Stimulated activated effector memory CD8-positive, alpha-beta T cell treated with anti-CD3 and anti-CD28 coated beads, Interleukin-12 subunit alpha, Interleukin-12 subunit beta, amount 100 ng/mL, for 72 hours (primary cell): ENCODE measurements at places on chromosomes 4 and X.

- DNase-seq = no peak
These were observed 15.9 kb downstream of the HMGB2 start for GRCh38 chr4:173318240-173318639.

DNA sequence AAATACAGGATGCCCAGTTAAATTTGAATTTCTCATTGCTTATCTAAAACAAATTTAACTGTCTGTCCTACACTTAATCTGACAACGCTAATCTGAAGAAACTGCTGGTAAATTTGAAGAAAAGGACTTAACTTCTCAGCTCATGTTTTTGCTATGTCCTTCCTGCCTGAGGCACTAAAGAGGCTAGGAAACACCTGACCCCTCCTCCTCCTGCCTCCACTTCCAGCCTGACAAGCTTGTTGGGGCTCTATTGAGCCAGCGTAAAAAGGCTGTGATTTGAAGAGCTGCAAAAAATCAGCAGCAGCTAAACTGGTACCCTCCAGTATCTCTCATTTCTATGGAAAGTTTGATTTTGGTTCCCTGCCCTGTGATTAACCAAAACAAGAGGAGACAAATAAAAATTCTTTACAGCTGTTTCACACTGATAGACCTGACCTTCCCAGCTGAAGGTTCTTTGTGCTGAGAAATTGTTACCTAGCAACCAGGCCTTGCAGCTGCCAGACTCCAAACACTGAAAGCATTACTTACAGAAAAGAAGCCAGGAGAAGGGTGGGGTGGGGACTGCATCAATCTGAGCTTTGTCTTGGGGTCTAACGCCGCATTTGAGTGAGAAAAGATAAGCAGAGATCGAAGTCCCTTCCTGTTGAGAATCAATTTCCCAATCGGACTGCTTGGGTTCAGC, 35.0 kb downstream of the DCX start:
- DNase-seq = no peak

- DNase-seq = no peak
These were observed 44.4 kb downstream of the METTL14 start for GRCh38 chr4:118729287-118730286.

- no peak for DNase-seq
These were observed 19.1 kb downstream of the ASIC5 start for GRCh38 chr4:155846929-155847328.

- DNase-seq = no peak
These were observed 12.9 kb upstream of the COL25A1 start for GRCh38 chr4:109315341-109315740.

DNA sequence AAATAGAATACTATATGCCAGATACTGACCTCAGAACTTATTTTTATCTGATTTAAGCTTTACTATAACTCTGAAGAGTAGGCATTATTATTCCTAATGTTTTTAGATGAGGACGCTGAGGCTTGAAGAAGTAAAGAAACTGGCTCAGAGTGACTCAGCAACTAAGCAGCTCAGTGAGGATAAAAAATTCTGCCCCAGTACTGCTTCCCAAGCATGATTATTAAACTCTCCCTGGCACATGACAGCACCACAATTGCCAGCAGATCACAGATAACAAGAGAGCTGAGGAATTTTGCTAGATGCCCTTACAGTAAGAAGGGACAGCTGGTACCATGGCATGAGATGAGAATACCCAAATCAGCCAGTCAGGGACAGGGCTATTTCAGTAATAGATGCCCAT, 219.4 kb downstream of the NKX6-1 start:
- no peak for DNase-seq

GRCh38 chr4:113248320-113248719, 198.9 kb downstream of the ANK2 start:
- DNase-seq = no peak

- no peak for DNase-seq
These were observed 244.1 kb upstream of the TEX13A start for GRCh38 chrX:105464618-105465017.

GRCh38 chr4:183602557-183603027, 56.4 kb downstream of the RWDD4 start:
- DNase-seq = no peak

- DNase-seq = no peak
These were observed 52.9 kb upstream of the FRAS1 start for GRCh38 chr4:78004270-78004669.

DNA sequence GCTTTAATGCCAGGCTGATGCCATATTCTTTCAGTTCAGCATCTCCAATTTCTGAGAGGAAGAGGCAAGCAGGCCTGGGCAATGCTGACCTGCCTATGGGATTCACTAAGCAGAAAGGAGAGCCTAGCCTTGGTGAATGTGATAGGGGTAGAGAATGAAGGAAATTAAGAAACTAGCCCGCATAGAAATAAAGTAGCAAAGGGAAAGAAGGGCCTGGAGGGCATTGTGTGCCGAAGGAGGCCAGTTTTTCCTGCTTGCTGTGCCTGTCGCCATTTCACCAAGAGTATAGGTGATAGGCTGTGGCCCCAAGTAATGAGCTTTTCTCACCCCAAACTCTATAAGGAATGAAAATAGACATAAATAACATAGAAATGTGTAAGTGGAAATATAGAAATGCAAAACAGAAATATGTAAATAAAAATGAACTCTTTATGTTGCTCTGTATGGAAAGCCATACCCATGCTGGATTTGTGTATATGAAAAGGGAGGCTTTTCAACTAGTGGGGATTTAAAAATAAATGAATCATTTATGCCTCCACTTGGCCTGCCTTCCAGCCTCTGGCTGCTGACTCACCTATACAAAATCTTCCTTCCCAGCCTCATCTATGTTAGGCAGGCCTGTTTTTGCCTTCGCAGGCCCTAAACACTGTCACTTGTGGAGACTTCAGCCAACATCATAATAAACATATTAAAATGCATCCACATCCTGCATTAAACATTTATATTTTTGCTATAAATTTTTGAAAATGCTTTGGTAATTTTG, 5.1 kb upstream of the OCRL start:
- no peak for DNase-seq

GRCh38 chr4:6495736-6496135, 23.3 kb upstream of the PPP2R2C start:
- DNase-seq = no peak

- no peak for DNase-seq
These were observed 26.2 kb upstream of the GPR173 start for GRCh38 chrX:53022381-53022780.

GRCh38 chr4:74133786-74134499, 24.0 kb upstream of the MTHFD2L start:
- DNase-seq = peak; percentile 67

- no peak for DNase-seq
These were observed 111.3 kb downstream of the ZNF674 start for GRCh38 chrX:46433892-46434291.

DNA sequence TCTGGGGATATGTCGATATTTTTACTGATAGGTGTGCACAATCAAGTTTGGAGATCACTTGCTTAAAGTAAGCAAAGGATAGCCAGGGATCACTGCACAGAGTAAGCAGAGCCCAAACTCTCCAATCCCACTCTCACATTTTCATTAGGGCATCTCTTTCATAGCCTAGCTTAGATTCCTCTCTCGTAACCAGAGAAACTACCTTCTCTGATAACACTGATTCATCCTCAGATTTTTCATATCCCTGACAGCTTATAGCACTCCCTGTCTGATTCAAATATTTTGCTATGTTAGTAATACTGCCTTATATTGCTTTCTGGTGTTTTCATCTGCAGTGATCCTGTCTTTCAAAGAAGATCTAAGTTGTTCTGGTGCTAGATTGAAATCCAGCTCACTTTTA, 123.7 kb downstream of the CBLL2 start:
- no peak for DNase-seq
